A673 (cell line): ENCODE measurements at places on chromosomes 16 and 17. TPM values are rescaled to one million over a fixed set of nuclear protein-coding genes. Genes with fewer than 3 reads are reported as not detected.

Gene HAS3
- 0.49 and 0.72 TPM in 2 replicates for total RNA-seq

Gene MRPS23
- total RNA-seq: 94.2 and 100 TPM in 2 replicates

Gene CSF3
- not detected in 2 replicates for total RNA-seq

Gene PLLP
- total RNA-seq: 1.1 and 1.5 TPM in 2 replicates

Gene SLC16A6
- total RNA-seq: 0.55 and 0.67 TPM in 2 replicates

Gene CD300C
- not detected in 2 replicates for total RNA-seq

- no peaks in the 10 kb centered on the region for H3K27me3 ChIP-seq
- peaks cover 61% of the 10 kb centered on the region for H3K4me1 ChIP-seq
- DNase-seq: peak; percentile 94
- peak within 1 kb of the TSS; percentile 70 for H3K27ac ChIP-seq
These were observed at the start of gene PIPOX for GRCh38 chr17:29042679-29043538. Gene PIPOX (plus strand): TSS chr17:29043141. CDS start chr17:29043226, 85 bp downstream.

GRCh38 chr17:49035470-49036269 is 38.5 kb downstream of the IGF2BP1 start:
- peaks cover 46% of the 10 kb centered on the region for H3K4me1 ChIP-seq
- no peaks in the 10 kb centered on the region for H3K27me3 ChIP-seq
- H3K4me3 ChIP-seq: no peak overlapping the region
- DNase-seq: peak; percentile 83
- peaks cover 95% of the 10 kb centered on the region for H3K36me3 ChIP-seq

DNA sequence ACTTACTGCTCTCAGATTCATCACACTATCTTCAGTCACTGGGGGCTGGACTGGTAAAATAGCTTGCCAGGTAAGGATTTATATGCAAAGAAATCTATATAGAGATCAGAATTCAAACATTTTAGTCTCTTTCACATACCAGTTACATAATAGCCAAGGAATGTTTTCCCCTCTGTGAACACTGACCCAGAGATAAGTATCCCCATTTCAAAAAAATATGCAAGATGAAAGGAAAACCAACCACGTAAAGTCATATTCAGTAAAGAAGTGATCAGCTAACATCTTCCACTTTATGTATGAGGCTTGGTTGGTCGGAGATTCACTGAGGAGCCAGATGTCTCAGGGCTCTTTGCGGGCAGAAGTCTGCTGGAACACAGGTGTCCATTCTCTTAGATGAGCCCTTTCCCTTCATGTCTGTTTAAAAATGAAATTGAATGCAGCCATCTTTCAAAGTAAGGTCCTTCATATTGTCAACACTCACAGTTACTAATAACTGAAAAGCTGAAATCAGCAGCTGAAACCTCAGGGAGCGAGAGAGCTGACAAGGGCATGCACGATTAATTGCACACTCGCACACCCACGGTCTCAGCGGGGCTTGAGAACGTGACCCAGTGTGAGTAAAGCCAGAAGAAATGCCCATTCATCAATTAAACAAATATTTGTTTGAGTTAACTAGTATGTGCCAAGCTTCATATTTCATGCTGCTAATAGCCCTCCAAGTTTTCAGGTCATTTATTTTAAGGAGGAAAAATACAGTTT is 161.2 kb downstream of the MRTFB start:
- H3K27ac ChIP-seq: no peak overlapping the region
- H3K27me3 ChIP-seq: no peaks in the 10 kb centered on the region
- H3K4me1 ChIP-seq: no peaks in the 10 kb centered on the region

DNA sequence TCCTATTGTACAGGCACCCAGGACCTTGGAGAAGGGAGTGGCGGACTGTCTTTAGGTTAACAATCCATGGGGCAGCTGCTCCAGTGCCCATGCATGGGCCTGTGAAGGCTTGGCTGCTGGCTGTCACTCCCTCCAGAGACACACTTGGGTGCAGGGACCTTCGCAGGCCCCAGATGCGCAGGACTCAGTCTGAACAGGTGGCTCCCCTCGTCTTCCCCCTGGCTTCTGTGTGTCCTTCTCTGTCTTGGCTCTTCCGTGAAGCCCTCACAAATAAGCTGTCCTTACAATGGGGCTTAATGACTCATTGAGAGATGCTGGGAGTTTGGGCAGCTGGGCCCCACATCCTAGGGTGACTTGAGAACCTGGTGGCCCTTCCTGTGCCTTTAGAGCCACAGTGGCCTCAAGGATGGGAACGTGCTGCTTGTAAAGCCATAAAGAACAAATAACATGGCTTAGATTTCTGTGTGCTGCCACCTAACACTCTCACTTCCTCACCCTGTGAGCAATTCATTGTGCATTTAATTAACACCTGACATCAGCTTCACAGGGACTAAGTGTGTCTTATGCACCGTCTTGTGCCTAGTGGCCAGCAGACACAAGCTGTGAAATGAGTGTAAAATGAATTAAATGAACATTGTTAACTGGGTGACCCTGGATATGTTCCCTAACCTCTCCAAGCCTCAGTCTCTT is 340.7 kb downstream of the SNX29 start:
- DNase-seq: no peak
- no peaks in the 10 kb centered on the region for H3K36me3 ChIP-seq
- no peak overlapping the region for H3K4me3 ChIP-seq
- H3K4me1 ChIP-seq: no peaks in the 10 kb centered on the region

GRCh38 chr17:9536061-9536460 is 39.6 kb downstream of the STX8 start:
- H3K4me3 ChIP-seq: no peak overlapping the region
- peaks cover 21% of the 10 kb centered on the region for H3K4me1 ChIP-seq
- no peak overlapping the region for H3K27ac ChIP-seq
- H3K36me3 ChIP-seq: no peaks in the 10 kb centered on the region

DNA sequence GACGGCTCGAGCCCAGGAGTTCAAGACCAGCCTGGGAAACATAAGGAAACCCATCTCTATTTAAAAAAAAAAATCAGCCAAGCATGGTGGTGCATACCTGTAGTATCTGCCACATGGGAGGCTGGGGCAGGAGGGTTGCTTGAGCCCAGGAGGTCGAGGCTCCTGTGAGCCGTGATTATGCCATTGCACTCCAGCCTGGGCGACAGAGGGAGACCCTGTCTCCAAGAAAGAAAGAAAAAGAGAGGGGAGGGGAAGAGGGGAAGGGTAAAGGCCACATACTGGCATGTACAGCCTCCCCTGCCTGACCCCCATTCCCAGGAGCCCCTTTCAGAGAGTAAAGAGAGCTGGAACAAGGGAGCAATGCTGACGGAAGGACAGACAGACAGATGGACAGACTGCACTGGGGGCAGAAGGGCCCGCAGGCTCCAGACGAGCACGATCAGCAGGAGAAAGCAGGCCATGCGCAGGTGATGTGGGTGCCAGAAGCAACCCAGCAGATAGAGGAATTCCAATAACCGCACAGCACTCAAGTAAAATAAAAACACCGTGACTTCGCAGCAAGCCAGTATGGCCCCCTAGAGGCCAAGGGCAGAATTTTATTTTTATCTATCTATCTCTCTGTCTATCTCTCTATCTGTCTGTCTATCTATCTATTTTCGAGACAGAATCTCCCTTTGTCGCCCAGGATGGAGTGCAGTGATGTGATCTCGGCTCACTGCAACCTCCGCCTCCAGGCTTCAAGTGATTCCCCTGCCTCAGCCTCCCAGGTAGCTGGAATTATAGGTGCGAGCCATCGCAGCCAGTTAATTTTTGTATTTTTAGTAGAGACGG is 27.1 kb upstream of the SNN start:
- peak; percentile 74 for DNase-seq
- H3K27ac ChIP-seq: no peak overlapping the region
- H3K27me3 ChIP-seq: no peaks in the 10 kb centered on the region

- no peaks in the 10 kb centered on the region for H3K4me1 ChIP-seq
- H3K36me3 ChIP-seq: peaks cover 4% of the 10 kb centered on the region
- no peak overlapping the region for H3K4me3 ChIP-seq
- no peak for DNase-seq
- H3K27ac ChIP-seq: no peak overlapping the region
- H3K27me3 ChIP-seq: no peaks in the 10 kb centered on the region
These were observed 6.5 kb upstream of the NPIPB7 start for GRCh38 chr16:28478506-28479180.

DNA sequence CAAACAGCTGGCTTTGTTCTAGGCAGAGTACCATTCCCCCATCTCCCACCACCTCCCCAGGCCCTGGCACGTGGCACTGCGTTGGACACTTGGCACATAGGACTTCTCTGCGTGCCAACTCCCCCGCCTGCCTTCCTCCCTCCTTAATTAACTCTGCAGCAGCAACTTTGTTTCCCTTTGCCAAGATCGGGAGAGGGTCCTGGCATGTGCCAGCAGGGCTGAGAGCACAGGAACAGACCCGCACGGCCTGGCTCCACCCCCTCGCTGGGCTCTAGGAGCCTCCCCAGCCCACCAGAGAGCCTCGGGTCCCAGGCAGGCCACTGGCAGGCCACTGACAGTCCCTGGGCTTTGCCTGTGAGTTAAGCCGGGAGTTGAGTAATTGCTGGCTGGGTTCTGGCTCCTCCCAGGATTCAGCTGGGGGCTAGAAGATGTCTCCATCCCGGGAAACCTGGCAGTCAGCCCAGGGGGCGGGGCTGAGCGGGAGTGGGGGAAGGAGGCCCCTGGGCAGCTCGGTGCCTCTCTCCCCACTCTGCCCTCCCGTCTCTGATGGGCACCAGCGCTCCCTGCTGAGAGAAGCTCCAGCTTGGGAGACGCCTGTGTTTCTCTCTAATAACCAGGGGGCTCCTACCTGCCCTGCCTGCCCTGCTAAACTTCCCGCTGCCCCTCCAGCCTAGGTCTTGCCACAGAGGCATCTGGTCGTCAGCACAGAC is 224.0 kb upstream of the TNRC6C start:
- DNase-seq: peak; percentile 94
- peak overlapping the region; percentile 8 for H3K4me3 ChIP-seq
- peak overlapping the region; percentile 31 for H3K27ac ChIP-seq
- H3K4me1 ChIP-seq: peaks cover 27% of the 10 kb centered on the region
- no peaks in the 10 kb centered on the region for H3K36me3 ChIP-seq
- H3K27me3 ChIP-seq: no peaks in the 10 kb centered on the region

- no peak overlapping the region for H3K27ac ChIP-seq
- H3K36me3 ChIP-seq: no peaks in the 10 kb centered on the region
- no peak overlapping the region for H3K4me3 ChIP-seq
- no peak for DNase-seq
These were observed 122.0 kb downstream of the METRNL start for GRCh38 chr17:83201206-83202001.

DNA sequence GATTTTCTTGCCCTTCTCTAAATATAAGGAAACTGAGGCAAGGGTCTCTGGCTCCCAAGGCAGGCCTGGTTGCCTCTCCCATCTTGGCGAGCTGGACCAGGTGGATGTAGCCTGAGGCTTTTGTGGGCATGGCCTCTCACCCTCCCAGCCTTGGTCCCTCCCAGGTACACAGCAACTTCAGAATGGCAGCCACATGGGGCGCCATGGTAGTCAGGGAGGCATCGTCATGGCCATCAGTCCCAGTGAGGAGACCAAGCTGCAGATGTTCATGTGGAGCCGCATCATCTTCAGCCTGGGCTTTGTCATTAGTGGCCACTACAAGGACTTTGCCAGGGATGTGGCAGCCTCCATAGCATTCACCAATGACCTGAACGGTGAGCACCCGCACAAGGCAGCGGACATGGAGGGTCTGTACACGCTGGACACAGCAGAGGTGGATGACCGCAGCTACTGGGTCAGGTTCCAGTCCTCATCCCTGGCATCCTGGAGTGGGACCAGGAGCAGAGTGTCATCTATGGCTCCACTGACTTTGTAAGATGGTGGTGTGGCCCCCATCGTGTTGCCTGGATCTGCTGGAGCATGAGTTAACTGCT is 165.8 kb upstream of the ZNF267 start:
- no peak overlapping the region for H3K27ac ChIP-seq
- DNase-seq: no peak
- H3K4me3 ChIP-seq: no peak overlapping the region
